Substantia nigra (tissue), 51 donors: ENCODE measurements at places on chromosomes 6 and 20.

DNA sequence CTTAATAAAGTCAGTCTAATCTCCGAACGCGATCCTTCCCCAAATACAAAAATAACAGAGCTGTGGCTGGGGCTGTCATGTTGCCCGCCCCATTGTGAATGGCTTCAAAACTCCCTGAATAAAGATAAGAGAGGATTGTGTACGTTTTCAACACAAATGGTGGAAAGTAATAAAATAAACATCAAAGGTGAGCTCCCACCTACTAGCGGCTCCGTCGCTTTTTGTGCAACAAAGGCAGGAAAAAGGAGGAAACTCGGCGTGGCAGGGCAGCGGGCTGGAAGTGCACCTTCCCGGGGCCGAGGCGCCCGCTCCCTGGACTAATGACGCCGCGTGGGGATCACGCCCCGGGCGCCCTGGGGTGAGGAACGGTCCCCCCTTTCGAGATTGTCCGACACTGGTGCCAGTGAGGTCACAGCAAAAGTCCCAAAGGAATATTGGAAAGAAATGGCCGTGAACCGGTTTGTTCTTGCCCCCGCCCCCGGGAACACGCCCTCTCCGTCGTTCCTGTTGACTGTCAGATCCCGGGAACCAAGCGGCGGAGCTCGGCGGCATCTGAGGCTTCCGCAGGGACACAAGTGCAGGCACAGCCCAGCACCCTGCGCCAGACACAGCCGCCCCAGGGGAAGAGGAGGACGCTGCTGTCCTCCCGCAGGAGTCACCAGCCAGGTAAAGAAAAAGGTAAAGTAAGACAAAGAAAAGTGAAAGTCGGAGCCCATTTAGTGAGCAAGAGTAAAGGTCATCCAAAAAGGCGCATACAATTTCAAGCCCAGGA lies 1.1 kb upstream of the FOXQ1 start:
- DNase-seq = no peak

GRCh38 chr6:89034586-89035251 lies 45.8 kb upstream of the PNRC1 start:
- no peak for DNase-seq

DNA sequence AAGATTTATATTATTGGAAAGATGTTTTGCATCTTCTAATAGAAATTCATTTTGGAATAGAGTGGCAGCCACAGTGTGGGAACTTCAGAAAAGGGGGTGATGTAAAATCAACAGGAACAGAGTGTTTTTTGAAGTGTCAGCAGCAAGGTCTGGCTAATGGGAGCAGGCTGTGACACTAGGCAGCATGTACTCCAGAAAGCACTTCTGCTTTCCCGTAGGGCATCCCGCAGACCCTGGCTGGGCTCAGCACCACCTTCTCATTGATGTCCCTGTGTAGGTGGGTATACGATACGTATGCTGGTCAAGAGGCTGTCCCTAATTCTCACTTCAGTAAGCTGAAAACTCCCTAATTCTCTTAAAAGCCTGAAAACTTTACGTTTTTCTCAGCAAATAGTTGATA lies 74.7 kb downstream of the EYA4 start:
- DNase-seq = no peak

- DNase-seq = no peak
These were observed 1.6 kb downstream of the B4GALT5 start for GRCh38 chr20:49712118-49712517.

GRCh38 chr6:119296036-119297035 lies 53.2 kb downstream of the MAN1A1 start:
- DNase-seq = no peak

DNA sequence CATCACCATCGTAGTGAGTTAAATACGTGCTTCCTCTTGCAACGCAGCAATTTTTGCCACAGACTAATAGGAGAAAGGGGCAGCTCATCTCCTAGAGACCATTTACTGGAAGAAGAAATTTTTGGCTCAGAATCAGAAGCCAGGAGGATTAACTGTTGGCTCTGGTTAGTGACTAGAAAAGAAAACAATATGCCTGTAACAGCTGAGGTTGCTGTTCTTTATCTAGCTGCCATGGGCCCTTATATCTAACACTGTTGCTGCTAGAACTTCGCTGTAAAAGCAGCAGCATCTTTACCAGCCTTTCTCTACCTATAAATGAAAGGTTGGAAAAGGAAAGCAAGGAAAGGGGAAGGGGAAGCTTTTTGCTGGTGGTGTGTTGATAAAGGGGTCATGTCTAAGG lies 65.9 kb downstream of the FAM135A start:
- no peak for DNase-seq

DNA sequence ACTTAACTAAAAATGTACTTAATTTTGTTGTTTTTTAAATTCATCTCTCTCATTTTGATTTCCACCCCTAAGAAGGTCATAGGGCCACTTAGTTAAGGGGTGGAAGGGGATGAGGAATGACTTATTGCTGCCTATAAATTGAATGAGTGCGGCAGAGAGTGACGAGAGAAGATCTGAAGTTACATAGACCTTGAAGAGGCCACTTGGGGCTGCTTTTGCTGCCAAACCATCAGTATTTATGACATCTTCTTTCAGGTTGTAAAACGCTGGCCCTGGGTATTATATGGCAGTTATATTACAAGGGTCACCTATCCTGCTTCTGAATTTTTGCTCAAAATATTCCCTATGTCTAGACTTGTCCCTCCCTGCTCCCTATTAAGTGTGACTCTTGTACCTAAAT lies 119.6 kb upstream of the RIMS1 start:
- no peak for DNase-seq

- DNase-seq = no peak
These were observed 84.3 kb downstream of the CARMIL1 start for GRCh38 chr6:25363427-25363826.

- DNase-seq = no peak
These were observed 63.6 kb downstream of the IPCEF1 start for GRCh38 chr6:154292855-154293519.

DNA sequence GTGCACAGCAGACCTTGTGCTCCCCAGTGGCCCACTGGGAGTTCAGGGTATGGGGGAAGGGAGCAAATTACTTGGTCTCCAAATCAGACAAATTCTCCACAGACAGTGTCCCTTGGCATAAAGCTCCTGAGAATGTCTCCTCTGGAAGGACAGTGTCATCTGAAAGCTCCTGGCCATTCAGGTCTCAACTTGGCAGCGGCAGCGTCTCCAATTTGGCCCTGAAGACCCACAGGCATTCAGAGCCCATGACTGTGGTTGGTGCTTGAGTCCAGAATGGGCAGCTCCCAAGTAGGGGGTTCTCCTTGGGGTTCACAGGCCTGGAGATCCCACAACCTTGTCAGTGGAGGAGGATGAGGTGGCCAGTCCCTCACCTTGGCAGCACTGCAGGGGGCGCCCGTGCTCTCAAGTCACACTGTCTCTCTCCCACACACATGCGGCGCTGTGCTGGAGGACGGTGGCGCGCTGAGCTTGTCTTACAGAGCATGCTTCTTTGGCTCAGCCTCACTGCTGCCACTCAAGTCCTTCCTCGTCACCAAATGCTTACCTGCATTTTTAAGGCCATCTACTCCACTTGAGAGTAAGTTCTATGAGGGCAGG lies 20.7 kb downstream of the DYNLRB1 start:
- no peak for DNase-seq

DNA sequence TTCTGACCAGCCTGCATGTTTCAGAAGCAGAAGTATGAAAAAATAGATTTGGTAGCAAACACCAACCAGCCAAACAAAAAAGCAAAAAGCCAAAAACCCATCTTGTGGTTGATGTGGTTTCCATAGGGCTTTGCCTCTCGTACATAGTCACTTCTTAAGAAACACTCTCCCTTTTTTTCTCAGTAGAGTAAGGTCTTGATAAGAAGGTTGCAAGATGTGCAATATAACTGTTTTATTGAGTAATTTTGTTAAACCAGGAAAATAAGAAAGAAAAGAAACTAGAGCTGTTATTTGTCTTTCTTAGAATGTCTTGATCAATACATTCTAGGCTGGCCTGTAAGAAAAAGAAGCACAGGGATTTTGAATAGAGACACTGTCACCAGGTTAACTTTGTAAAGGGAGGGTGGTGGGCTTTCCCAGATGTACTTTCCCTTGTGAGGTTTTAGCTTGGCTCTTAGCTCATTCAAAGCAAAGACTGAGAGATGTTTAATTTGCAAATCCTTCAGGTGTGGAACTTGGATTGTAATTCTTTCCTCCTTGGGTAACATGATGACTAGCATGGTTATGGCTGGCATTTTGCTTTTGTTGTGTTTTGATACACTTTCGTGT lies 49.7 kb downstream of the AKAP12 start:
- DNase-seq = no peak
